ENCODE measurements at places on chromosomes 1 and 21.
A peak's percentile ranks its signal among the peaks of the same experiment; 100 is the strongest.

GRCh38 chr1:38733761-38734160 is 125.8 kb downstream of the RRAGC start:
- no peak for DNase-seq

DNA sequence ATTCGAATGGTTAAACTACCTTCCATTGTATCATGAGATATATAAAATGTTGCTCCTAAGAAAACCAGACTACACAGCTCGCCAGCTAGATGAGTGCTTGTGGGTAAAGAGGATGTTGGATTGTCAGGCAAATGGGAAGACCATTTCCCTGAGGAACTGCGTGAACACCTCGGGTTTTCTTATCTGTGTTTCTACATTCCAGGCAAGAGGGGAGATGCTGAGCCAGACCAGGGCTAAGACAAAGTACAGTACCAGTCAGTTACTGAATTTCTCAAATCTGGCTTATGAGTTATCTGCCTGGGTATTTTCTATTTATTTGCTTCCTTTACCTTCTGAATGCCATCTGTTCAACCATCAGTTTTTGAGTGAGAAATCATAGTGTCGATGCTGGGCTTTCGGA is 170.8 kb downstream of the PLA2G4A start:
- DNase-seq = no peak

DNA sequence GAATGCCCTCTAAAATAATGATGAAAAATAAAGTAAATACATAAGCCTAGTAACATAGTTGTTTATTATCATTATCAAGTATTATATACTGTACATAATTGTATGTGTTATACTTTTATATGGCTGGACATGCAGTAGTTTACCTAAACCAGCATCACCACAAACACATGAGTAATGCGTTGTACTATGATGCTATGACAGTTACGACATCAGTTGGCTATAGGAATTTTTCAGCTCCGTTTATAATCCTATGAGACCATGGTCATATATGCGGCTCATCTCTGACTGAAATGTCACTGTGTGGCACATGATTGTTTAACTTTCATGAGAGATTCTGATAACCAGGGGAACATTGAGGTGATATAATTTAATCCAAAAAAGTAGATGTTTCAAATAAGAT is 352.1 kb downstream of the ST6GALNAC3 start:
- DNase-seq = no peak

GRCh38 chr1:50438945-50439344 is 15.7 kb upstream of the DMRTA2 start:
- no peak for DNase-seq

- DNase-seq = no peak
Observed at GRCh38 chr1:26986658-26987057, 6.8 kb upstream of the TRNP1 start.

DNA sequence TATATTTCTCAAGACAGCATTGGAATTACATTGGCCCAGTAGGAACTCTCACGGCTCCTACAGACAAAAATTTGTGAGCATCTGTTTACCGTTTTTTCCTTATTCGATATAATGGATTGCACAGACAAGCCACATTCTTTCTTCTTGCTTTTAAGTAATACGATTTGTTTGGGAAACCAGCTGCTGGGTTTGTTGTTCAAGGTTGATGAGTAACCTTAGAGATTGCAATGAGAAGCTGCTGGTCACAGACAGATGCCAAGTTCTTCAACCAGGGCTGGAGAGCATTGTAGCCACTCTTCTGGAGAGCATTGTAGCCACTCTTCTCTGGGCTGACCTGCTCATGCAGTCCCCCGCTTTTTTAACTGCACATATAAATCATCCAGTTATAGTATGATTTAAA is 1.4 kb upstream of the MIA3 start:
- peak; percentile 32 for DNase-seq

GRCh38 chr1:11495579-11495978 is 16.6 kb downstream of the DISP3 start:
- DNase-seq = no peak

GRCh38 chr1:201288765-201289164 is 5.5 kb downstream of the PKP1 start:
- DNase-seq = no peak

DNA sequence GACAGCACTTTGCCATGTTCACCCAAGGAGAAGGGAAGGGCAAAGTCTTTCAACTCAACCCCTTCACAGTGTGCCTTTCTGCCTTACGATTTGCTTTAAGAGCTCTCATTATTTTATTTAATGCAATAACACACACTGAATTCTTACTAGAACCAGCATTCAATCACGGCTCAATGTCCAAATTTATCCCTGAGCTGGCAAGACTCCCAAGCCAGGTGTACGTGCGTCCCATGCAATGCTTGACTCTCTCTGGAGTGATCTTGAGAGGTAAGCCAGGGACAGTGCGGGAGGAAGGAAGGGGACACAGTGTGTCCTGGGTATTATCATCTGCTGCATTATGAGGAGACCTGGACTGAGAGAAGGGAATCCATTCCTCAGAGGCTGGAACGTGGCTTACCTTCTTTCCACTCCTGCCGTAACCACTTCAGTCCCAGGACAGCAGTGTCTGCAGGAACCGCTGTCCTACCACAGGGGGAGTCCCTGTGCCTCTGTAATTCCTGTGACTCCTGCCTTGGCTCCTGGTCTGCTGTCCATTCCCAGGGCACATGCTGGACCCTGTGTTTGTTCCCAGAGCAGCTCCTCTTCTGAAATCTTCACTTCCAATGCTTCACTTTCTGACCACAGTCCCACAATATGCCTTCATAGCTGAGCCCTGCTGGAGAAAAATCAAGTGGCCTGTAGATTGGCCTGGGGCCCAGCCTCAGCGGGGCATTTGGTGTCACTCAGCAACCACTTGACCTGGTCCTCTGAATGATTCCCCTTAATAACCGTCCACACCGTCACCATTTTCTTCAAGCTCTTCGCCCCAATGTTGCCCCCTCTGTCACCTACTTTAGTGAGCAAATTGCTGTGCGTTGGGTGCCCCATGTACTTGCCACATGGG is 28.6 kb upstream of the STUM start:
- DNase-seq = no peak

DNA sequence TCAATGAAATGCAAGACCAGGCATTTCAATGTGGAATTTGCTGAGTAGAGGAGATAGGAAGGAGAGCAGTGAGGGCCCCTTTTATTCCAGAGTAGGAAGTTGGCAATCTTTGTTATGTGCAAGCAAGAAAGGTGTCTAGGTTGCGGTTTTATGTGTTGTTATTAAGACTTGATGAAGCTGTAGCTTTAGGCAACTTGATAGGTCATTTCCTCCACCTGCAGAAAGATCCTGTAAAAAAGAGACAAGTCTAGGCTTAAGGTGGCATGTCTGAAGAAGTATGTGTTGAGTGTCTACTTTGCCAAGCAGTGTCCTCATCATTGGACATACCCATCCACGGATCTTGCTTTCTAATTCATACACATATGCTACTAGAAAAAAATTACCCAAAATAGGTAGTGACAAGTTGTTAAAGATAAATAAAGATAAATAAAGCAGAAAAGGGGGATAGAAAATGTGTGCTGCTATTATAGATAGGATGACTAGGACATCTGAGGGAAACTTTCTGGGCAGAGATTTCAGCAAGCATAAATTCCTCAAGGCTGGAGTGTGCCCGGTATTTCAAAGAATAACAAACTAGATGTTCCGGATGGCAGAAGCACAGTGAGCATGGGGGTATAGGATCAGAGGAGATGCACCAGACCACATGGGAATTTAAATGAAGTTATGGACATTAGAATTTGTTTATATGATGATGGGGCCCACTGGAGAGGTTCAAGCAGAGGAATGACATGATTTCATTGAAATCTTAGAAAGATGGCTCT is 335.0 kb downstream of the TGFB2 start:
- DNase-seq = no peak

- no peak for DNase-seq
Observed at GRCh38 chr1:11761988-11762406, at the start of gene C1orf167. TSS of gene C1orf167 (plus strand) at chr1:11762193. CDS start at chr1:11764401, 2,208 bp downstream.

DNA sequence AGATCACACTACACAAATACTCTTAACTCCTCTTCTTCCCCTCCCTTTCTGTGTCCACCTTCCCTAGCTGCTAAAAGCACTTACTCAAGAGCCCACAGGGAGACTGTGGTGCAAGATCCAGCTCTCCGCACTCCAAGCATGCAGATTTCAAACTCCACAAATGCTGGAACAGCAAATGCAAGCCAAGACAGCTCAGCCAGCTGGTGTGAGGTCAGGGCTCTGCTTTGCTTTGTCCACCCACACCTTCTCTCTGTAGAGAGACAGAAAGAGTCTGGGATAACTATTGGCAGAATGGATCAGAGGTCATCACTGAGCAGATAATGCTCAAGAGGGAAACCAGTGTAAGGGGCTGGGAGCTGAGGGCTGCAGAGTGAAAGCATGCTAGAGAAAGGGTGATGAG is 45.2 kb upstream of the DPT start:
- no peak for DNase-seq

- no peak for DNase-seq
Observed at GRCh38 chr1:106926803-106927582, 129.5 kb upstream of the PRMT6 start.

DNA sequence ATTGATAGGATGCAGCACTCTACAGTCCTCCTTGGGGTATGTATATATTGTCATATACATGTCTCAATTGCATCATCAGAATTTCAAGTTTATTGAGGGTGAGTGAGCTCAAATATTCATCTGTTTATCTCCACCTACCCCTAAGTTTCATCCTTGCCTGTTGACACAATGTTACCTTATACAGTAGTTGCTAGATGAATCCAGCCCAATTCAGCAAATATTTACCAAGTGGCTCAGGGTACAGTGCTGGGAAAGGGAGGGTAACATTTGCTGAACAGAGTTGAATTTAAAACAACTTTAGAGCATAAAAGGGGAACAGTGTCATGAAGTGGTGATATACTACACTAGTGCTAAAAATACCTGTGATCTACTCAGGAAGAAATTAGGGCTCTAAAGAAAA is 14.4 kb downstream of the ELAVL4 start:
- DNase-seq = no peak

GRCh38 chr21:27649323-27649722 is 682.4 kb upstream of the ADAMTS5 start:
- DNase-seq = peak; percentile 68

DNA sequence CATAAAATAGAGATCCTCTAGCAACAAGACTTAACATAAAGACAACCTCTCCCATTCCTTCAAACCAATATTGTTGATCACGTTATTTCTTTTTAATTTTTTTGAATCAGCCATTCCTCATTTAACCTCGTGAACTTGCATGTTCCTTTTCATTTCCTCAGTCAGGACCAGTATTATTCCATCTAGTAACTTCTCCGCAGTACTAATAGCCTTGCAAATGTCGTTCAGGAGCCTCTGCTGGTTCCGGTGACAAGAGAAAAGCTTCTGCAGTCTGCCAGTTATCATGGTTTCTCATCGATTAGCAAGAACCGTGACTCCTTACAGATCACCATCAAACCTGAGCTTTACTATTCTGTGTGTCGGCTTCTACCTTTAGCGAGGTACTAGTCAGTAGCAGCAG is 3.0 kb downstream of the APP start:
- no peak for DNase-seq

- DNase-seq = no peak
Observed at GRCh38 chr1:91406773-91407389, 2.2 kb upstream of the HFM1 start.

- no peak for DNase-seq
Observed at GRCh38 chr21:41568606-41569385, 60.8 kb upstream of the TMPRSS2 start.

DNA sequence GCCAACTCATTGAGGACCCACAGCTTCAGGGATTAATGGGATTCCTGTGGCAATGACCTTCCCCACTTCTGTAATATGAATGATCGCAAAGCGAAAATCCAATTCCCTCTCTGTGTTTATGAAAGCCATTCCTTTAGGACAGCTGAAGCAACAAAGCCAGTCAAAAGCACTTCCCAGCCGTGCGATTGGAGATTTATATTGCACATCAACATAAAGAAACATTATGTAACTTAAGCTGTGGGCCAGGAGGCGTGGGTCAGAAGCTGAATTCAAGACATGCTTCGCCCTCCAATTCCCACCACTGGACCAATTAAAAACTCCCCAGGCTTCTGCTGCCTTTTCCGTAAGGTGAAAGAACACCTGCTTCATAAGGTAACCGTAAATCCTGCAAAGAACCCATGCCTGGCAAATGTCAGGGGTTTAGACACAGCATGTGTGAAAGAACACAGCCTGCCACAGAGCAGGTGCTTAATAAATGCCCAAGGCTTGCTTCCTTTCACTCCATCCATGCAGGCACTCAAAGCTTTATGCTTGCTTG is 138.9 kb upstream of the SOD1 start:
- no peak for DNase-seq

GRCh38 chr1:56094168-56094567 is 485.2 kb downstream of the PLPP3 start:
- DNase-seq = peak; percentile 84

GRCh38 chr1:51303751-51304251 is 26.6 kb downstream of the TTC39A start:
- no peak for DNase-seq

- DNase-seq = no peak
Observed at GRCh38 chr1:215459136-215459535, 108.0 kb upstream of the KCTD3 start.

DNA sequence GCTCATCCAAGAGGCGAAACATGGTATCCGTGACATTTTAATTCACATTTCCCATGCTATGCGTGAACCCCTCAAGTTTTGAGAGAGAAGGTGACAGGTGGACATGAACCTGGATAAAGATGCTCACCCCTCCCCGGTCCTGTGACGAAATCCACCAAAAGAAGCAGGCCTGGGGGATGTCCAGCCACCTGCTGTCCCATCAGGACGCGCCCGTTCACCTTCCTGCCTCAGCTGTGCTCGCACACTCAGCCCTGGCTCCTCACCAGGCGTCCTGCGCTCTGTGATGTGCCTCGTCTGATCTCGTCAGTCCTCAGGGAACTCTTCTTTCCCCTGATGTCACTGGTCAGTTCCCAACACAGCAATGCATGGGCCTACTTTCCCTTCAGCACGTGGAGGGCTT is 10.3 kb downstream of the FHAD1 start:
- no peak for DNase-seq

DNA sequence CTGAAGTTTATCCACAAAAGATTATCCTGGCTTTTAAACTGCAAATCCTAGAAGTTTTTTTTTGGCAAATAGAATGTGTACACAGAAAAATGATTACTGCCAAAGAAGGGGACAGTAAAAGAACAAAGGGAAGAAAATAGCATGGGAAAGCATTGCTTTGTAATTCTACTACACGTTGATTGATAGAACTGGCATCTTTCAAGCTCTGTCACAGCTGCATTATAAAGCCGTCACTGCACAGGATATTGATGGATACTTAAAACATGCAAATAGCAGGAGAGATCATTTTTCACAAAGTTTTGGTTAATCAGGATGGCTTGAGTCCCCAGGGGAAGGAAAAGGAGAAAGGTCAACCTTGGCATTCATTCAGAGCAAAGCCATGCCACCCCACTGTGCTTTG is 183.7 kb upstream of the RRP15 start:
- no peak for DNase-seq

- DNase-seq = no peak
Observed at GRCh38 chr21:40516335-40516734, 330.6 kb downstream of the DSCAM start.

GRCh38 chr1:86380257-86380861 is 15.8 kb downstream of the ODF2L start:
- peak; percentile 50 for DNase-seq

- DNase-seq = no peak
Observed at GRCh38 chr1:15723631-15724246, 12.3 kb upstream of the SLC25A34 start.

Data from fibroblast of skin of left biceps (primary cell).